IPS DF 6.9 (cell line): ENCODE measurements at places on chromosomes 6 and 20.

GRCh38 chr6:17431581-17431980 is 38.2 kb downstream of the CAP2 start:
- DNase-seq, result no peak

- DNase-seq, result no peak
These were observed 6.0 kb upstream of the PTGIS start for GRCh38 chr20:49573900-49574416.

GRCh38 chr6:156659822-156660198 is 117.4 kb upstream of the ARID1B start:
- DNase-seq, result no peak

DNA sequence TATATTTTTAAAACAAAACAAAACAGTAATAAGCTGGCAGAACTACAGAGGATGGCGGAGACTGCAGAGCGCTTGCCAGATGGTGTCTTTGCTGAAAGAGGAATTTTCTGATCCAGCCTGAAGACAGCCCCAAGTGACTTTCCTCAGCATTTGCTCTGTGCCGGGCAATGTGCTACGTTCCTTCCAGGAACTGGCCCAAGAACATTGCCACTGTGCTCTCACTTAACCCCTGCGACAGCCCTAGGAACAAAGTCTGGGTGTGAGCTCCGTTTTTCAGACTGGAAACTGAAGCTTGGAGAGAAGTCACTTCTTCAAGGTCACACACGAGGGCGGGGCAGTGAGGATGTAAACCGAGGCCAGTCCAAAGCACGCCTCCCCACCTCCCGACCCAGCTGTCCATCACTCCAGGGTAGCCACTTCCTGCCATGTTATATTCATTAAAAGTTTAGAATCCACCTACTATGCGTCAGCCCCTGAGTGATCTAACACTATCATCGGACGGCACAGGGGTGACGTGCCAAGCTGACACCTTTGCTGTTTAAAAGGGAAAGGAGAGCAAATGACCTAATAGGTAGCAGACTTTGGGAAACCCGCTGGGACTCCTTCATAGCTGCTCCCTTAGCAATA is 22.3 kb upstream of the BMP7 start:
- no peak for DNase-seq

- no peak for DNase-seq
These were observed 114.9 kb downstream of the CDH26 start for GRCh38 chr20:60073086-60073485.

GRCh38 chr6:19879663-19880062 is 42.5 kb downstream of the ID4 start:
- no peak for DNase-seq

DNA sequence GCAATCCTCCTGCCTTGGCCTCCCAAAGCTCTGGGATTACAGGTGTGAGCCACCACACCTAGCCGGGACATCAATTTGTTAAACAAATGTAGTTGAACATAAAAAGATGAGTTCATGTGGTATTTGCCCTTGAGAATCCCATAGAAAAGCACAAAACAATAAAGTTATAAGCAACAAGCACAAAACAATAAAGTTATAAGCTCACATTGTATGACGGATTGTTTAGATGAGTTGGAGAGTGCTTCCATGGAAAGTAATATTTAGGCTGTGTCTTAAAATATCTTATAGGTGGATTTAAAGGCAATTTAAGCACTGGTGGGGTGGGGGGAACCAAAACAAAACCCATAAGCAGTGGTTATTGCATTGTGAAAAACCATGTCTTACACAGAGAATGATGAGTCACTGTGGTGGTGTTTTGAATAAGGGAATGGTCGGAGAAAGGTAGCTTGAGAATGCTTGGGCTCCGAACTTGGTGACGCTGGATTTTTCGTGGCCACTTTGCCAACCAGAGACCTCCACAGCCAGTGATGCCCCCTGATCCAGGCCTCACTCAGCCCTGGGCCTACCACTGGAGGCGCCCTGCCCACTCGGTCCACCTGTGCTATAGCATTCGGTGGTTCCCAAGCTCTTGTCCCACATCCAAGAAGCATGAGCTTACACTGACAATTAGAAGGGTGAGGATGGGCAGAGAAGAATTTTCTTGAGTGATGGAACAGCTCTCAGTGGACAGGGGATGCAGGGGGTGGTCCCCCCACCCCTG is 256.0 kb downstream of the CDKAL1 start:
- DNase-seq, result no peak

GRCh38 chr6:113818578-113818977 is 38.6 kb upstream of the MARCKS start:
- DNase-seq, result no peak

GRCh38 chr20:57724610-57725405 is 15.0 kb upstream of the PMEPA1 start:
- DNase-seq, result no peak

DNA sequence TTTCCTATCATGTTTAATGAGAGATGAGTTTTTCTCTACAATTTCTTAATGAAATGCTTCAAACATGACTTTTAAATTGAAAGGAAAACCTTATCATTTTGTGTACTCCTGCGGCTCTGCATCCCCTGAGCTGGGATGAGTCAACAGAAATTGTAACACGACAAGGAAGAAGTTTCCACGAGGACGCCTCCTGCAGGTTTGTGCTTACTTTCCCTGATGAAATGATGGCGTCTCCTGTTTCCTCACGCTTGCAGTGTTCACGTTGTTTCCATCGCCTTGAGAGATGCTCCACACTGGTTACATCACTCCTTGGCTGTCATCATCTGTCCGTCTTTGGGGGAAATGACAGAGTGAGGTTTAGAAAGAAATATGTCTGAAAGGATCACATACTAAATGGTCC is 233.7 kb upstream of the ZFP64 start:
- no peak for DNase-seq

DNA sequence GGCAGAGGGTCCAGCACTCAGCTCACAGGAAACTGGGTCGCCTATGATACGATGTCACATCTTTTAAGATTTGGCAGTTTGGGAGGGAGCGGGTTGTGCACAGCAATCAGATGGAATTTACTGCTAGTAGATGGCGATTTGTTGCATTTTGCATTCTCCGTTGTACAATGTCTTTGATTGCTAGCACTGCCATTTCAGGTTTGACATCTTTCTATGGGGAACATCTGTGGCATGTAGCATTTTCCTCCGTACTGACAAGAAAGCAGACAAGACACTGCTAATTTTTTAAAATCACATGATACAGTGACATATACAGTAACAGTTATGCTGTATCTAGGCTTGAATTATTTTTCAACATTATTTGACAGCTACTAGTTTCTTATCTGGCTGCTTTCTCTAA is 119.7 kb upstream of the PCSK2 start:
- DNase-seq, result no peak

- DNase-seq, result no peak
These were observed 143.0 kb downstream of the FNDC1 start for GRCh38 chr6:159312206-159312605.

- no peak for DNase-seq
These were observed 32.6 kb upstream of the SERPINB9 start for GRCh38 chr6:2935566-2936291.

DNA sequence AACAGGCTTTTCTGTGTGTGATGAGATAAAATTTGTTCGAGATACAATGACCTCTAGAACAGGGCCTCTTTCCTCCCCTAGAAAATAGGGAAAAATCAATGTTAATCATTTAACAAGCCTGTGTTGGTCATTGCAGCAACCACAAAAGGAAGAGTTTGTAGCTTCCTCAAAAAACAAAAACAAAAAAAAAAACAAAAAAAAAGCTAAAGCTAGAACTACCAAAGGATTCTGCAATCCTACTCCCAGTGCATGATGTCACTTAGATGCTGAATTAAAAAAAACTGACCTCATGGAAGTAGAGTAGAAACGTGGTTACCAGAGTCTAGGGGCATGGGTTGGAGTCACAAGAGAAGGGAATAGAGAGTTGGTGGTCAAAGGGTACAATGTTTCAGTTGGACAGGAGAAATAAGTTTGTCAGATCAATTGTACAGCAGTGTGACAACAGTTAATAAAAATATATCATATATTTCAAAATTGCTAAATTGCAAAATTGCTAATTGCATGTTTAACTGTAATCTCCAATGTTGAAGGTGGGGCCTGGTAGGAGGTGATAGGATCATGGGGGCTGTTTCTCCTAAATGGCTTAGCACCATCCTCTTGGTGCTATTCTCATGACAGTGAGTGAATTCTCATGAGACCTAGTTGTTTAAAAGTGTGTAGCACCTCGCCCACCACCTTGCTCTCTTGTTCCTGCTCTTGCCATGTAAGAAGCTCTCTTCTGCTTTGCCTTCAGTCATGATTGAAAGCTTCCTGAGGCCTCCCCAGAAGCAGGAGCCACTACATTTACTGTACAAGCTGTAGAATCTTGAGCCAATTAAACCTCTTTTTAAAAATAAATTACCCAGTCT is 163.4 kb upstream of the SIM1 start:
- DNase-seq, result no peak

DNA sequence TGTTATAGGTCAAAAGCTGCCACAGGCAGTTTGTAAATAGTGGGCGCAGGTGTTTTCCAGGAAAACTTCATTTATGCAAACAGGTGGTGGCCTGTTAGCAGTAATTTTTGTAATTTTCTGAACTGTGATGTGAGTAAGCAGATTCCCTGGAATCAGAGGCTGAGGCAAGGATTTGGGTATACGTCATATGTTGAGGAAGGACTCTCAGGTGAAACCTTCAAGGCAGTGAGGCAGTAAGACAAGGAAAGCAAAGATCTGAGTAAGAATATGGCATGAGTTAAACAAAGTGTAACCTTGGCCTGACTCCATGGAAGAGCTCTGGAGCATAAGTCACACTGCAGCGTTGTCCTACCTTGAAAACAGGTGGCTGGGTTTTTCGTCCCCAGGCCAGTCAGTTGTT is 291.1 kb upstream of the BTBD3 start:
- no peak for DNase-seq

- no peak for DNase-seq
These were observed 823.7 kb upstream of the MAN1A1 start for GRCh38 chr6:120173250-120173649.

DNA sequence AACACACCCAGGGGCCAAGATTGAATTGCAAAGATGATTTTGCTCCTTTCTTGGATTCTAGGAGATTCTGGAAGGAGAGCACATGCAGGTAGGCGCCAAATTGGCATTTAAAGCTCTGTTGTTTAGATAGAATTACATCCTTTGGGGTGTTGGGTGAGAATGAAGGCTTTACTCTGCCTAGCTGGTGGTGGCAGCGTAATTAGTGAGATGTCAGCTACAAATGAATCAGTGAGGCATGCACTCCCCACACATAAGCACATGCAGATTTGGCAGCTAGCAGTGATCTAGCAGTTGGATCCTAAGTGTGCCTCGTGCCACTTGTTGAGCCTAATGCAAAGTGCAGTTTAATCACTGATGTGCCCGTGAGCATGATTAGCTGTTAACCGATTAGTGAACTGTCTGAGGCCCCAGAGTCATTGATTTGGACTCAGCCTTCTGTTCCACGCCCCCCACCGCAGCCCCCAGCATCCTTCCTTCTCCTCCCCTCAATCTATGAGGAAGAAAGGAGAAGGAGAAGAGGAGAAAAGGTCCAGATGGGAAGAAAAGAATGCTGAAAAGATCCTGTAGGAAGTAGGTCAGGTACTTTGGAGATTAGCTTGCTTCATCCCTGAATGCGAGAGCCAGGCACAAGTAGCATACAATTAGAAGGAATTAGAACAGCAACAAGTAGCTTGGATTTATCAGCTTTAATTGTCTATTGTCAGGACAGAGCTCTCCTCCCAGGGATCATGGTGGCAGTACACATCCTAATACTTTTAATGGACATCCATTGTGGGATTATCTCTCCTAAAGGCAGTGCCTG is 6.0 kb upstream of the PRDM1 start:
- no peak for DNase-seq

DNA sequence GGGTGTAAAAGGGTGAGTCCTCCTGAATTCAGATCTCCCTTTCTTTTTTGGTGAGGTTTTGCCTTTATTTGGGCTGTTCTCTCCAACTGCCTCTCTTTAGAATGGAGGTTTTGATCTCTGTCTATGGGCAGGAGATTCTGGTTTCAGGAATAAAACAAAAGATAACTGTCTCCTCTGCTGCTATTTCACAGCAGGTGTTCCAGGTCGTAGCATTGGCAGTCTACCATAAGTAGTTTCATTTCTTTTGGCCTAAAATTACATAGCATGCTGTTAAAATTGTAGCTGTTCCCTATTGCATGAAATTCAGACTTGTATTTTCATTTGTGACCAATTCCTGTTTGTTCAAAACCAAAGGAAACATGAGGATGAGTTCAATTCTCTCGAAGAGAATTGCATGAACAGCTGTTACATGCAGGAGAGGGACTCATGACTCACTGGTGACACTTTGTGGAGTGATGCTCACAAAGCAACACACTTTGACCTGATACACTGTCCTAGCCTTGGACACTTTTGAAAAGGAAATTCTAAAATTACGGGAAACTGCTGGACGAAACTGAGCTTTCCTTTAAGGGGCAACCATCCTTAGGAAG is 76.8 kb upstream of the SIRPG start:
- DNase-seq, result no peak

DNA sequence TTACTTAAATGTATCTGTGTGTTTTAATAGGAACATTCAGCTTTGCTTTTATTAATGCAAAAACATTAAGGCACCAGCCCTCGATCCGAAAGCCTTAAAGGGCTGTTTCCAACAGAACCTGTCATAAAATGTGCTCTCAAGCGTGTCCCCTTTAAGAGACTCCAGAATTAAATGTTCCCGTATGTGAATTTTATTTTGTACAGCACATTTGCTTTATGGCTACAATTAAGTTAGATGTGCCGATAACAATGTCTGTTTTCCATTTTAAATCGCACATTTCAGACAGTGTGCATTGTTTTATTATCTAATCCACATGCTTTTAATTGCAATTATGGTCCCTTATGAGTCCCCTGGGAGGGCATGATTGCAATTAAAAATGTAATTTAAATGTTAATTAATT is 198.9 kb downstream of the TSHZ2 start:
- DNase-seq, result no peak

- no peak for DNase-seq
These were observed 72.7 kb downstream of the HDDC2 start for GRCh38 chr6:125228981-125229479.

DNA sequence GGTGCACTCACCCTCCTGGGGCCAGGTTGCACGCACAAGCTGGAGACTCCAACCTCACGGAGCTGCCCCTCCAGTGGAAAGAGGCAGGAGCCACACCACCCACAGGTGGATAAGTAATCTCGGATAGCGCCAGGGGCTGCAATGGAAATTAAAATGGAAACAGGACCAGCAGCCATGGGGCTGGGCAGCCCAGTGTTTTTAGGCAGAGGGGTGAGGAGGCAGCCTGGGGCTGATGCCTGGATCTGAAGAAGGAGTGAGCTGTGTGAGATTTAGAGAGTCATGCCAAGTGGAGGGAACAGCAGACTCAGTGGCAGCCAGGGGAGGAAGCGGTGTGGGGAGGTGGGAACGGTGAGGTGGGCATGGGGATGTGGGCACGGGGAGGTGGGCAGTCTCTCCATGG is 275.6 kb downstream of the SMOC2 start:
- no peak for DNase-seq

DNA sequence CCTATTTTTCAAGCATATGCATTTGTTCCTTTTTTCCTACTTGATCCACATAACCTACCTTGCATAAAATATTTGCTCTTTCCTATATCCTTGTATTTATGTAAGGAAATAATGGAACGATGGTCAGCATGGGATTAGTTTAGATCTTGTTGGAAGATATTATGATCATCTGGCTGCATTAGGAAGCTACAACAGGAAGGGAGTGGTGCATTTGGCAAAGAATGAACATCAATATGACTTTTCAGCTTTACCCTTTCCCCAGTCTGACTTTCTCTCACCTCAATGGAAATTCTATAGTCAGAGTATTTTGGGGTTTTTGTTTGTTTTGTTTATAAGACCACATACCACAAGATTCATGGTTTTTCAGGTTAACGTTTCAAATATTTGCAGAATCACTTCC is 66.0 kb downstream of the HS3ST5 start:
- no peak for DNase-seq
